ENCODE measurements at places on chromosomes 2 and 18. TPM values are rescaled to one million over a fixed set of nuclear protein-coding genes. Genes with fewer than 3 reads are reported as not detected.

The TMEM198 gene
- under 0.01 TPM for total RNA-seq

The PLB1 gene
- total RNA-seq = 0.43 TPM

The UGT1A5 gene
- not detected for total RNA-seq

The CDH7 gene
- total RNA-seq = not detected

The GPBAR1 gene
- total RNA-seq = not detected

The NOSTRIN gene
- total RNA-seq = 0.22 TPM

Data from dermis lymphatic vessel endothelial cell (primary cell).